Stimulated activated CD8-positive, alpha-beta memory T cell treated with anti-CD3 and anti-CD28 coated beads, Interleukin-2, amount 100 ng/mL, for 1 hour (primary cell): ENCODE measurements at places on chromosomes 6 and 20.
A peak's percentile ranks its signal among the peaks of the same experiment; 100 is the strongest.

GRCh38 chr6:47532981-47533585 is 55.5 kb downstream of the CD2AP start:
- DNase-seq = no peak

- no peak for DNase-seq
Observed at GRCh38 chr6:91562955-91563354, 976.1 kb upstream of the MAP3K7 start.

DNA sequence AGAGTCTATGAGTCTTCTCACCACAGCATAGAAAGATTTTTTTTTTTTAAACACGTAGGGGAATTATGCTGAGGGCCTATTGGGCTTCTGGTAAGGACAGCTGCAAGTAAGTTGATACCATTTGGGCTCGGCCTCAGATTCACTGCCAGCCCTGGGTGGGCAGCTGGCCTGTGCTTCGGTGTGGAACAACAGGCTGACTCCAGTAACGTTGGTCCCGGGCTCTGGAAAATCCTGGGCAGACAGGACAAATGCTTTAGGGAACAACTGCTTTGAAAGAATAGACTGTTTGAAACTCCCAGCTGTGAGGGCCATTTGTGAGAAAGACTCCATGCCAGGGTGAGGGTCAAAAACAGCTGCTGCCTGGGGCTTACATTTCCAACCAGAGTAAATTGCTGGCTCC is 366.5 kb downstream of the QKI start:
- DNase-seq = no peak

GRCh38 chr6:13025893-13026499 is 302.3 kb downstream of the TBC1D7 start:
- DNase-seq = no peak

GRCh38 chr6:72403413-72403812 is 218.5 kb upstream of the KCNQ5 start:
- no peak for DNase-seq

- DNase-seq = no peak
Observed at GRCh38 chr6:154923199-154923869, 71.8 kb upstream of the TIAM2 start.

DNA sequence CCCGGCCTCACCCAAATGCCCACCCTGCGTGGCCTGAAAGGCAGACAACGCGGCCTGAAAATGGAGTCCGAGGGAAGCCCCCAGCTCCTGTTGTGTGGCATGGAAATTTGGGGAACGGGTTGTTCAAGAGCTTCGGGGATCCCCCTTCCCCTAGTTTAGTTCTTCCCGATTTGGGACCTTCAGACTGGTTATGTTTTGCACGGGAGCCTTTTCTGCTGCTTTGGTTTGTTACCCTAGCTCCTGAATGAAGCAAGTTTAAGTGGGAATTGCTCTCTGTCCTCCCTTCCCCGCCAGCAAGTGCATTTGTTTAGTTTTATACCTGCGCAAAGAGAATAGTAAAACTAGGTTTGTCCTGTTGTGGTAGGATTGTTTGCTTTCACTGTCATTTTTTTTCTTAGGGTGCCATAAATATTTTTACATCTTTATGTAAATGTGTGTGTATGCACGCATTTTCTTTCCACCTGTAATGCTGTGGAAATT is 604 bp downstream of the SH3BGRL2 start:
- DNase-seq = no peak

- DNase-seq = no peak
Observed at GRCh38 chr20:1777476-1777820, 117.8 kb upstream of the SIRPA start.

DNA sequence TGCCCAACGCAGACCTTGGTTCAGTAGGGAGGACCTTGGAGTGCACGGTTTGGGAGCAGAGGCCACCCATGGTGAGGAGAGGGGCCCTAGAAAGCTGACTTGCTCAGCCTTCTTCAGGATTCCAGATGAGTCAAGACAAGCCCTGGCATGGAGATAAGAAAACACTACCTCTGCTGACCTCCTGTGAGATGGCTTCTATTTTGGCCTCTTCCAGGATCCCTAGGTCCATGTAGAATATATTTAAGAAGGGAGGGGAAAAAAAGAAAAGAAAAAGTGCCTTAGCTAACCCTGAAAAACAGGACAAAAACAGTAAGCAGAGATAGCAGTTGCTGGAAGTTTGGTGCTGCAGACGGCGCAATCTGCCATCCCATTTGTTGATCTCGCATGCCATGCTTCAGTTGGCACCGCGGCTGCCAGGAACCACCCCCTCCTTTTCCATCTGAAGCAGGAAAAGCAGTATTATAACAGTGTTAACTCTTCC is 100.0 kb downstream of the ARMC2 start:
- DNase-seq = no peak

GRCh38 chr6:144549837-144550747 is 265.0 kb downstream of the UTRN start:
- DNase-seq = no peak

GRCh38 chr6:33787346-33787953 is 1.5 kb downstream of the LEMD2 start:
- no peak for DNase-seq

DNA sequence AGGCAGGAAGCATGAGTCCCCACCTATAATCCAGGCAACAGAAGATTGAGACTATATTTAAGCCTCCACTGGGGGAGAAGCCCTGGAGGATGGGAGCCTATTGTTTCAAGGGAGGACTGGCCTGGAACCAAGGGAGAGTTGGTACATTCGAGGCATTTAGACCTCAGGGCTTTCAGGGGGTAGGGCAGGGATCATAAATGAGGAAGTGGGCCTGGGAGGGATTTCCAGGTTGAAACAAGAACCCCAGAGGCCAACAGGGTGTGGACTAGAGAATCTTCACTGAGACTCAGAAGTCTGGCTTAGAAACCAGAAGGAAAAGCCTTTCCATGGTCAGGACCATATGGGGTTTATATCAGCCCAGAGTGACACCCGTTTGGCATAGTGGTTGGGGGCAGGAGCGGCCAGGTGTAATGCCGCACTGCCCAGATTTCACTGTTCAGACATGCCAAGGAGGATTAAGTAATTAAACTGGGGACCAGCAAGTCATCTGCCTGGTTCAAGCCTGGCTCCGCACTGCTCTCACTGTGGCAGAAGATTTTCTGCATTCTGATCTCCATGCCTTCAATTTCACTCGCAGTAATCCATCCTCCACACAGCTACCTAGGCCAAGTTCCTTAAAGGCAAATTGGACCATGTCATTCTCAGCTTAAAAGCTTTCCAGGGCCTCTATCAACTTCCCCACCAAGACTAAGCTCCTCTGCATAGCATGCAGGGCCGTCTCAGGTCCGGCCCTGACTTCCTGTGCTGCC is 17.8 kb downstream of the LRFN2 start:
- no peak for DNase-seq

DNA sequence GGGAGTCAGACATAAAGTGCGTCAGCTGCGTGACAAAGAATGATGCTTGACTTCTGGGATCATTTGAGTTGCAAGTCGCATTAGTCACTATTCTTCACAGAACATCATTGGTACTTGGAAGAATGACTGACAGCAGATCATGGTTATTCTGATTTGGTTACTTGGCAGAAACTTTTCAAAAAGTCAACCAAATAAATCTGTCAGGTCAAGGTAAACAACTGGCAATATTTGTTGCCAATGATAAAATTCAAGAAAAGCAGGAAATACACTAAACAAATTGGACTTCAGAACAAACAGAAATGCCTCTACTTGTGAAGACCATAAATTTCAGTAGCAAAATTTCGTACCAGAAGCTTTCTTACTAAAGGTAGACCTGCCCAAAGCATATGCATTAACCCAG is 221.6 kb downstream of the TFAP2A start:
- DNase-seq = no peak

DNA sequence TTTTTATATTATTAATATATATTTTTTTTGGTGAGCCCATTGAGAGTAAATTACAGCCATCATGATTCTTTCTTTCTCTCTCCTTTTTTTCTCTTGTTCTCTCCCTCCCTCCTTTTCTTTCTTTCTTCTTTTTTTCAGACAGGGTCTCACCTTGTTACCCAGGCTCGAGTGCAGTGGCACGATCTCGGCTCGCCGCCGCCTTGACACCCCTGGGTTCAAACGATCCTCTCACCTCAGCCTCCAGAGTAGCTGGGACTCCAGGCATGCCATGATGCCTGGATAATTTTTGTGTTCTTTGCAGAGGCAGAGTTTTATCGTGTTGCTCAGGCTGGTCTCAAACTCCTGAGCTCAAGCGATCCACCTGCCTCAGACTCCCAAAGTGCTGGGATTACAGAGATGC is 1.6 kb downstream of the CCDC170 start:
- no peak for DNase-seq

GRCh38 chr6:142210606-142211005 is 63.5 kb downstream of the VTA1 start:
- DNase-seq = no peak

DNA sequence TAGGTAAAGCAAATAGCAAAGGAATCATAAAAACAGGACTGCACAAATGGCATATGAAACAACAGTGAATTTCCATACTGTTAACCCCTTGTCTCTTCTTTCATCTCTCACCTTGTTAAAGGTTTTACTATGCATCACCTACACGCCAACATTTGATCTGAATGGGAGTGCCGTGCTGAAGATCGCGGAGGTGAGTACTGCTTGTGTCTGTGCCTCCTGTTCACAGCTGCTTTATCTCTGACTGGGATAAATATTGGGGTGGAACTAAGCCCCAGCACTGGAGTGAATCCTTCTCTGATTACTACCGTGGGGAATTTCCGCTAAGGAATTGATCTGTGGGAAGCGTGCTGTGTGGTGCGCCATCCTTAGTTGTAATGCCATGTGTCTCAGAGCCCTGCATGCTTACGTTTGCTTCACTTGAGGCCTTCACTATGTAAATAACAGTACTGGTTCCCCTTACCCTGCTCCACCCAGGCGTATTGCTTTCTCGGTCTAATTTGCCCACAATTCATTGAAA is 11.4 kb upstream of the PBOV1 start:
- no peak for DNase-seq

- no peak for DNase-seq
Observed at GRCh38 chr6:45545416-45545815, 167.7 kb upstream of the SUPT3H start.

DNA sequence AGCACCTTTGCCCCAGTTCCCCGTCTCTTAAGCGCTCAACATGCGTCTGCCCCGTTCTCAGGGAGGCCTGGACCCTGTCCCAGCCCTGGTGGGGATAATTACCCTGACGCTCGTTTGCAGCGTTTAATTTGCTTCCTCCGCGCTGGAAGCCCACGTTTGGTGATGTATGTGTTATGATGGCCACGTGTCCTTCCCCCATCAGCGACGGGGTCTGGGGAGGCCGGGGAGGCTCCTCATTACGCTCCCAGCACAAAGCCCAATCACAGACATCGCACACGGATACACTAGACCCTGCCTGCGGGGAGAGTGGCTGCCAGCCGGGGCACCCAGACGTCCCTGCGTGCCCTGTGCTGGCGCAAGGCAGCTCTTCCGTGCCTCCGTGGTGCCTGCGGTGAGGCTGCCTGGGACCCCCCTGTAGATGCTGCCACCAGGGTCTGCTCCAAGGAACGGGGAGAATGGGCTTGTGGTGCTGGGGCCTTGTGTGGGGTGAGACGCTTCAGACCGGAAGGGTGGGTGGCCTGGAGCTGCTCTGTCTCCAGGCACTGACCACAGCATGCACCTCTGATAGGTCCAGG is 10.2 kb upstream of the CHRNA4 start:
- no peak for DNase-seq

- DNase-seq = no peak
Observed at GRCh38 chr6:44275749-44276648, 5.7 kb downstream of the TMEM151B start.

GRCh38 chr6:82906951-82907350 is 158.7 kb downstream of the UBE3D start:
- DNase-seq = no peak

DNA sequence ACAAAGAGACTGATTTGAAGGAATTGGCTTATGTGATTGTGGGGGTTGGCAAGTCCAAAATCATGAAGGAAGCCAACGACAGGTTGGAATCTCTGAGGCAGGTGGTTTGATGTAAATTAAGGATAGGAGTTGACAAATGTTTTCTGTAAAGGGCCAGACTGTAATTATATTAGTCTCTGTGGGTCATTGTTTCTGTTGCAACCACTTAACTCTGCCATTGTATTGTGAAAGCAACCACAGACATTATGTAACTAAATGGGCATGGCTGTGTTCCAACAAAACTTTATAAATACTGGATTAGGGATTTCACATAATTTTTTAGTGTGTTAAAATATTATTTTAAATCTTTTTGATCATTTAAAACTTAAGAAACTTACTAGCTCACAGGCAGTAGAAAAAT is 199.2 kb upstream of the MYLIP start:
- no peak for DNase-seq

GRCh38 chr6:39893286-39893685 is 41.0 kb downstream of the MOCS1 start:
- DNase-seq = no peak

GRCh38 chr6:169962604-169963469 is 211.4 kb downstream of the ERMARD start:
- no peak for DNase-seq

- peak; percentile 25 for DNase-seq
Observed at GRCh38 chr20:57432862-57433491, 41.8 kb downstream of the RBM38 start.

DNA sequence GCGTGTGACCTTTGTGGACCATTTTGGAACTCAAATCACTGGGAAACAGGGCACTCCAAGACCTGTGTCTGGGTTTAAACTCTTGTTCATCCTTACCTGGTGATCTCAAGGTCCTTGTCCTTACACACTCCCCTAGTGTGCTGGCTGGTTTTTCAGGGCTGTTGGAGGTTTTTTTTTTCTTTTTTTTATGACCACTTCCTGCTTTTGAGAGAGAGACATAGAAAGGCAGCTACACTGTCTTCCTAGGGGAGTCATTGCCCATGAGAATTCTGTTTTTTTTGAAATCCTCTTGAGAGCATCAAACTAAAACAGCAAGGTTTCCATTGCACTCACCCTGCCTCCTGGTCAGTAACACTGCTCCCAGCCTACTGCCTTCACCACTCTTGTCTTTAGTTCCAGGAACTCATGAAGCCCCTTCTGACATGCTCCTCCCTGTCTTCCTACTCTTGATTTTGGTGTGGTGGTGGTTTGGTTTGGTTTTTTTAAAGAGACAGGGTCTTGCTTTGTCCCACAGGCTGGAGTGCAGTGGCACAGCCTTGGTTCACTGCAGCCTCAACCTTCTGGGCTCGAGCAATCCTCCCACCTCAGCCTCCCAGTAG is 28.6 kb downstream of the PRPH2 start:
- DNase-seq = no peak

GRCh38 chr20:54231036-54231435 is 23.1 kb downstream of the PFDN4 start:
- DNase-seq = no peak

DNA sequence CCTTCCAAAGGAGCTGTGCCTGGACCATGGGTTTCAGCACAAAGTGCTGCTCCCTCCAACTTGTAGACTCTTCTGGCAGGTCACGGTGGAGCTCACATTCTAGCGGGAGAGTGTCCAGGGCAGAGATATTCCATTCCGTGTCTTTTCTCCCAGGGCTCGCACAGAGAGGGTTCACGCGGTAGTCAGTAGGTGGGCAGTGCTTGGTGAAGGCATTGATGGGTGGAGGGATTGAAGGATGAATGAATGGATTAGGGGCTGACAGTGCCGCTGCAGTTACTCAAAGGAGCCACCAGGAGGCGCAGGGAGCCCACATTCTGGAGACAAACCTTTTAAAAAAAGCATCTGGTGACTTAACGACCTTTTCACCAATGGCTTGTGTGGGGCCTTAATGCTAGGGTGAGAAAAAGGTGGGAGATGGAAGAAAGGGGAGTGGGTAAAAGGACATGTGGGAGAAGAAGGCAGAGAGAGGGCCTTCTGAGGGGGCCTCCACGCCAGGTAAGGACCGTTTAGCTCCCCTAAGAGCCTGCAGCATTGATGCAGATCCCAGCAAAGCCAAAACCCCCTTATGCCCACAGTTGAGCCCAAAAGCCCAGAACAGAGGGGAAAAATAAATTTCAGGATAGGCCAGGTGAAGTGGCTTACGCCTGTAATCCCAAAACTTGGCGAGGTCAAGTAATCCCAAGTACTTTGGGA is 17.5 kb upstream of the FAM110A start:
- DNase-seq = peak; percentile 45
